Stomach (tissue), 19 donors: ENCODE measurements at places on chromosomes 5 and 9. TPM values are rescaled to one million over a fixed set of nuclear protein-coding genes. Genes with fewer than 3 reads are reported as not detected.

IL3 gene
- not detected for polyA plus RNA-seq

KCTD16 gene
- under 0.01 TPM for polyA plus RNA-seq

SPAG8 gene
- 0.98 TPM for polyA plus RNA-seq

TEX48 gene
- not detected for polyA plus RNA-seq

CBY3 gene
- 0.15 TPM for polyA plus RNA-seq
